ENCODE measurements at places on chromosomes 3 and 15. TPM values are rescaled to one million over a fixed set of nuclear protein-coding genes. Genes with fewer than 3 reads are reported as not detected.

ZNF662 gene
- not detected for total RNA-seq

CGNL1 gene
- 0.78 TPM for total RNA-seq

AP3B2 gene
- total RNA-seq = 0.77 TPM

CLDN11 gene
- total RNA-seq = 0.25 TPM

NR2E3 gene
- total RNA-seq = not detected
